ENCODE measurements at places on chromosomes 4 and X. TPM values are rescaled to one million over a fixed set of nuclear protein-coding genes. Genes with fewer than 3 reads are reported as not detected.

The CCNA2 gene
- total RNA-seq: 318 TPM

The ETNPPL gene
- not detected for total RNA-seq

The MGAT4D gene
- total RNA-seq: not detected

The HEPH gene
- 5.8 TPM for total RNA-seq

The FUNDC2 gene
- 62.6 TPM for total RNA-seq

The XK gene
- 2.8 TPM for total RNA-seq

The F8 gene
- 3.7 TPM for total RNA-seq

The BEX4 gene
- 0.74 TPM for total RNA-seq

The HGFAC gene
- total RNA-seq: not detected

The FGFBP1 gene
- total RNA-seq: not detected

The DCAF4L1 gene
- total RNA-seq: not detected

The USP53 gene
- total RNA-seq: 13.8 TPM

The ZBTB49 gene
- 4.7 TPM for total RNA-seq

The SPATA4 gene
- total RNA-seq: not detected

The PCYT1B gene
- not detected for total RNA-seq

The FHDC1 gene
- 0.03 TPM for total RNA-seq

The FGFBP2 gene
- total RNA-seq: not detected

The TENM3 gene
- total RNA-seq: 90.5 TPM

The HTN3 gene
- total RNA-seq: not detected

The PCDH18 gene
- 15.1 TPM for total RNA-seq

The FRAS1 gene
- 0.19 TPM for total RNA-seq

The CSAG3 gene
- total RNA-seq: not detected

The EREG gene
- not detected for total RNA-seq

The SYNPO2 gene
- total RNA-seq: 2.8 TPM

The LEF1 gene
- total RNA-seq: 55.5 TPM

The GAGE13 gene
- total RNA-seq: not detected
